CD4-positive, alpha-beta T cell treated with Interferon gamma for 1 hour (primary cell): ENCODE measurements at places on chromosomes 4 and X.

DNA sequence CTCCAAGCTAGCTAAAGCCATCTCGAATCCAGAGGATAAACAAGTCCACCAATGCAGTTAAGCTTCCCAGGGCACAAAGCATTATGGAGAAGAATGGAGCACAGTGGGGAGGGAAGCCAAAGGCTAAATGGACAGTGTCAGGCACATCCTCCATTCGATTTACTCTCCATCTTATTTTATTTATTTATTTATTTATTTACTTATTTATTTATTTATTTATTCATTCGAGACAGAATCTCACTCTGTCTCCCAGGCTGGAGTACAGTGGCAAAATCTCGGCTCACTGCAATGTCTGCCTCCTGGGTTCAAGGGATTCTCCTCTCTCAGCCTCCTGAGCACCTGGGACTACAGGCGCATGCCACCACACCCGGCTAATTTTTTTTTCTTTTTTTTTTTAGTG lies 26.3 kb upstream of the EIF4E start:
- DNase-seq: no peak

DNA sequence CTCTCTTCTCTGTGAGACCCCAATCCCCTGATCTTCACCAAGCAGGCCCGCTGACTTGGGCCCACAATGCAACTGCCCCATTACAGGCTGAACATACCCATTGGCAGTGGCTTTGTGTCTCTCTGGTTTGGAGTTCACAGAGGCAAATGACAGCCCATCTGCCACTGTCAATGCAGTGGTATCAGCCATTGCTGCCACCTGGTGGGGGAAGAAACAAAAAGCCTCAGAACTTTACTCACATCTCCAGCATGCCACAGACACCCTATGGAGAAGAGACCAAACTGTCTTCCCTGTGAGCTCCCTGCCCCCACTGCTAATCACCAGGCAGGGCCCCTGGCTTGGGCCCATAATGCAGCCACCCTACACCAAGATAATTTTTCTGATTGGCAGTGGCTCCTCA lies 729.3 kb upstream of the ACTRT1 start:
- no peak for DNase-seq

DNA sequence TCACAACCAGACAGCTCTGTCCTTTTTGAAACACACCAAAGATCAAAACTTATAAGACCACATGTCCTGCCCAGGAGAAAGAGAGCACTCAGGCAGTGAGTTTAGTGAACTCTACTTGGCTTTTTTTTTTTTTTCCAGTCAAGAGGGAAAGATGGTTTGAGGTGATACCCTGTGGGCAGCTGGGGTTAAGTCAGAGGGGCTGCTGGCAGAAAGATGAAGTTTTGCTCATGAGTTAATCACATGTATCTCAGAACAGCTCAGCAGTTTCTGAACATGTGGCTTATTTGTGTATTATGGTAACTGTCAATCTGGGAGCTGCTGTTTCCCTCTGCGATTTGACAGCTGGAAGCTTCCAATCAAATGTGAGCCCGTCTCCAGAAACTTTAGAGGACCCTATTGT lies 56.4 kb upstream of the MAP3K15 start:
- no peak for DNase-seq

- DNase-seq: no peak
Measured at GRCh38 chr4:8607603-8608481, 15.3 kb downstream of the CPZ start.

DNA sequence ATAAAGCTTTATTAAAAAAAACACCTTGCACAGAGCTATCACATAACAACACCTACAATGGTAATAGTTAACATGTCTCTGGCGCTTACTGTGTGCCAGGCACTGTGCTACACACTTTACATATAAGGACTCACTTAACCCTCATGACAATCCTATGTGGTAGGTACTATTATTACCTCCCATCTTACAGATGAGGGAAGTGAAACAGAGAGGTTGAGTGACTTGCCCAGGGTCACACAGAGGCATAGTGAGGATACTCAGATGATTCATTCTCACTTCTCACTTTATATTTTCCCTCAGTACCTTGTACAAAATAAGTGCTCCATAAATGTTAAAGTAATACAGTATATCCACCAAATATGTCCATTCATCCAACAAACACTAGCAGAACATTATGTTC lies 43.4 kb upstream of the IQSEC2 start:
- no peak for DNase-seq

GRCh38 chr4:185738820-185739219 lies 73.2 kb downstream of the SORBS2 start:
- DNase-seq: no peak

- DNase-seq: no peak
Measured at GRCh38 chr4:52852041-52852440, 10.1 kb upstream of the RASL11B start.
